ENCODE measurements at places on chromosomes 6 and 20.
A peak's percentile ranks its signal among the peaks of the same experiment; 100 is the strongest.

- DNase-seq, result no peak
Observed at GRCh38 chr6:51292659-51293058, 474.0 kb downstream of the TFAP2B start.

GRCh38 chr6:94956910-94957309 is 620.4 kb upstream of the MANEA start:
- DNase-seq, result no peak

DNA sequence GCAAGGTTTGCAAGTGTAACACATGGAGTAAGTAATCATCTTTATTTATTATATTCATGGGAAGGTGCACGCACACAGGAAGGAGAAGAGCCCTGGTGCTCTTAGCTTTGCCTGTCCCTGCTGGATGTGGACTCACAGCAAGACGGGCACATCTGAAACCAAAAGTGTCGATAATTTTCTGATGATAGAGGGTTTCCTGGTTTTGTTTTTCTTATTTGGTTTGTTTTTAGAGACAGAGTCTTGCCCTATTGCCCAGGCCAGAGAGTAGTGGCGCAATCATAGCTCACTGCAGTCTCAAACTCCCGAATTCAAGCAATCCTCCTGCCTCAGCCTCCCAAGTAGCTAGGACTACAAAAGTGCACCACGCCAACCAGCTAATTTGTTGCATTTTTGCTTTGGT is 7.8 kb upstream of the KHDC1L start:
- no peak for DNase-seq

DNA sequence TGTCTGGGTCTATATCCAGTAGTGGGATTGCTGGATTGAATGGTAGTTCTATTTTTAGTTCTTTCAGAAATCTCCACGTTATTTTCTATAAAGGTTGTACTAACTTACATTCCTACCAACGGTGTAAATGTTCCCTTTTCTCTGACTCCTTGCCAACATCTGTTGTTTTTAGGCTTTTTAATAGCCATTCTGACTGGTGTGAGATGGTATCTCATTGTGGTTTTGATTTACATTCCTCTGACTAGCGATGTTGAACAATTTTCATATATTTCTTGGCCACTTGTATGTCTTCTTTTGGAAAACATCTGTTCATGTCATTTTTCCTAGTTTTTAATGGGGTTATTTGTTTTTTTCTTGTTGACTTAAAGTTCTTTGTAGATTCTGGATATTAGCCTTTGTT is 99.3 kb downstream of the BMP2 start:
- DNase-seq, result no peak

DNA sequence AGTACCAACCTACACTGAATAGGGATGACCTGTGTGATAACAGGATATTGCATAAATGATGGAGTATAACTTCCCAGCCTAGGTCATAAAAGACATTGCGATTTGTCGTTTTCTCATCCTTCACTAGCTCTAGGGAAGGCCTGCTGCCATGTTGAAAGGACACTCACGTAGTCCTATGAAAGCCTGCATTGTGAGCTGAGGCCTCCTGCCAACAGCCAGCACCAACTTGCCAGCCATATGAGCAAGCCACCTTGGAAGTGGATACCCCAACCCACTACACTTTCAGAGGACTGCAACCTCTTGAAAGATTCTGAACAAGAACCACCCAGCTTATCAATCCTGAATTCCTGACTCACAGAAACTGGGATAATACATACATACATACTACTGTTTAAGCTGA is 3.5 kb upstream of the PANK2 start:
- DNase-seq, result no peak

DNA sequence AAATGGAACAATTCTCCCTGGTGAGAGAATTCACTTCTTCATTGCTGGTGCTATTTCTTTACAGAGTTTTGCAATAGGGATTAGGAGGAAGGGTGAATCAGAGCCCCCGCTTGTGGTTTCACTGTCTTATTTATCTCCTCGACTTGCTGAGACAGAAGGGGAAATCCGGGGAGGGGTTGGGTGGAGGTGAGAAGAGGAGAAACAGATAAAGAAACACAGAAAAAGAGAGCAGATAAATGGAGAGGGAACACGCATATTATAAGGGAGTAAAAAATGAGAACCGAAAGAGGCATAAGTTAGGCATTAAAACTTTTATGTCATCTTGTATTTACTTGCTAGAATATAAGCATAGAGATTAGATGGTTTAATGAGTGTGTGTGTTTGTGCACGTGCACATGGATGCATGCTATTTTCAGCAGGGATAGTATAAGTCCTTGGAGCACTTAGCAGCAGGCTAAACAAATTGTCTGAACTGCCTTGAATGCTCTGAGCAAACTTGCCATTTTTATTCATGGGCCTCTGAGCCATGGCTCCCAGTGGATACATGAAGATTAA is 105.0 kb downstream of the OLIG3 start:
- DNase-seq, result peak; percentile 63
